ENCODE measurements at places on chromosomes 5 and 9.
A peak's percentile ranks its signal among the peaks of the same experiment; 100 is the strongest.

GRCh38 chr5:1447671-1448361 lies 2.6 kb upstream of the SLC6A3 start:
- no peak for DNase-seq

DNA sequence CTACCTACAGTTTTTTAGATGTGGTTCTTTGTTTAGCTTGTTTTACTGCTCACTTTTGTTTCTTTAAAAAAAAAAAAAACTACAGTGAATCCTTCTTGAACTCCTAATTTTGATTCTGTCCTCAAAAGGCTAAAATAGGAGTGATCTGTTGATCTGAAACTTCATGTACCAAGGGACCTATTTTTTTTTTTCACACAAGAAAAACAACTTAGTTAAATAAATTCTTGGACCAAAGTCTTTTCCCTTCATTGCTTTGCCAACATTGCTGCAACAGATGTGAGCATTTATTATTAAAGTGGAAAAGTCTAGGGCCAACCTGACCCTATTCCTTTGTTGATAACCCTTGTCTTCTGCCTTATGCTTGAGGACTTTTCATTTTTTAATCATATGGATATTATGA lies 236.8 kb downstream of the ARHGEF28 start:
- no peak for DNase-seq

DNA sequence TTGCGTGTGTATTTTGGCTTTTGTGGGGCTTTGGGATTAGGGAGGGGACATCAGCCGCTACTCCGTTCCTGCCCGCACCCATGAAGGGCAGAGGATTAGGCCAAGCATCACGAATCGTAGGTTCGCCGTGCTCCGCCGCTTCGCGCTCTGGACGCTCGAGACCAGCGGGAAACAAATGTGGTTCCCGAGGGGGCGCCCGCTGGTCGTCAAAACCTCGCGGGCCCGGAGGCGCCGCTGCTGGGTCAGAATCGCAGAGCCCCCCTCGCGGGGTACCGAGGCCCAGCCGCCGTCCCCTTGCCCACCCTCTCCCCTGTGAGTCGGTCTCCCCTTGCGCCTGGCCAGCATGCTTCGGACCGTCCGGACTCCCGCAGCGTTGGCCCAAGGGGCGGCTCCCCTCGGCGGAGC lies 2.3 kb upstream of the PAX5 start:
- no peak for DNase-seq

DNA sequence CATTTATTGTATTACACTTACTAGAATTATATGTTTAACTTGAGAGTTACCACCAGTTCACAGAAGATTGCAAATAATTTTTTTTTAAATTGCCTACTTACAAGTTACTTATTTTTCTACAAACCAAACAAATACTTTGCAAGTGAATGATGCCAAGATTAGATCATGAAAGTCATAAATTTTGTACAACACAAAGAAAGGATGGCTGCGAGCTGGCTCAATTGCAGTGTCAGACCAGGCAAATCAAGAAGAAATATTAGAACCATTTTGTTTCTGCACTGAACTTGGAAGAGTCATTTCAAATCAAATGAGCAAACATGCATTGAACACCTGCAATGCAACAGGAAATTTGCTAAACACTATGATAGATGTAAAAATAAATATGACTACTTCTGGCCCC lies 97.3 kb downstream of the PLCXD3 start:
- DNase-seq = no peak

GRCh38 chr9:111759762-111760639 lies 34.7 kb downstream of the SHOC1 start:
- DNase-seq = peak; percentile 54

- DNase-seq = no peak
Observed at GRCh38 chr9:121901616-121902015, 191.5 kb downstream of the TTLL11 start.

GRCh38 chr5:3858524-3858923 lies 262.9 kb downstream of the IRX1 start:
- DNase-seq = no peak

DNA sequence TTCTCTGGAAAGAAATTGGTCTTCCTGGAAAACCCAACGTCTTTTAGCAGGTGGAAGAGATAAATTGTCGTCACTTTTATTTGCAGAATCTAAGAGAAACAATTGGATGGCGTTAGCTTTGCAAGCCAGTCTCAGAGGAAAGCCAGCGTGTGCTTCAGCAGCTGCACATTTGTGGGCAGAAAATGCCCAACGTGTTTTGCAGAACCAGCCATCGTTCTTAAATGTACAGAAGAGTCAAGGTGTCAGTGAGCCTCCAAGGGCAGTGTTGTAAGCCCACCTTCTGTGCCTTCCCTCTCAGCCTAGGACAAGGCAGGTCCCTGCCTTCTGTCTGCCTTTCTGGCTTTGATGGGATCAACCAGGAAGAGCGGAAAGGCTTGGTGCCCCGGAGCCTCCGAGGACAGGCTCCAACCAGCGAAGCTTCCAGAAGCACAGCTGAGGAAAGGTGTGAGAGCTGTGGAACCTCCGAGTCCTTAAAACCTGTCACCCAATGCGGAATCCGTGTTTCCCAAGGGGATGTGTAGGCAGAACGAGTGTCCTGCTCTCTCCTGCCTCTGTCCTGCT lies 116.0 kb upstream of the IRX2 start:
- no peak for DNase-seq

DNA sequence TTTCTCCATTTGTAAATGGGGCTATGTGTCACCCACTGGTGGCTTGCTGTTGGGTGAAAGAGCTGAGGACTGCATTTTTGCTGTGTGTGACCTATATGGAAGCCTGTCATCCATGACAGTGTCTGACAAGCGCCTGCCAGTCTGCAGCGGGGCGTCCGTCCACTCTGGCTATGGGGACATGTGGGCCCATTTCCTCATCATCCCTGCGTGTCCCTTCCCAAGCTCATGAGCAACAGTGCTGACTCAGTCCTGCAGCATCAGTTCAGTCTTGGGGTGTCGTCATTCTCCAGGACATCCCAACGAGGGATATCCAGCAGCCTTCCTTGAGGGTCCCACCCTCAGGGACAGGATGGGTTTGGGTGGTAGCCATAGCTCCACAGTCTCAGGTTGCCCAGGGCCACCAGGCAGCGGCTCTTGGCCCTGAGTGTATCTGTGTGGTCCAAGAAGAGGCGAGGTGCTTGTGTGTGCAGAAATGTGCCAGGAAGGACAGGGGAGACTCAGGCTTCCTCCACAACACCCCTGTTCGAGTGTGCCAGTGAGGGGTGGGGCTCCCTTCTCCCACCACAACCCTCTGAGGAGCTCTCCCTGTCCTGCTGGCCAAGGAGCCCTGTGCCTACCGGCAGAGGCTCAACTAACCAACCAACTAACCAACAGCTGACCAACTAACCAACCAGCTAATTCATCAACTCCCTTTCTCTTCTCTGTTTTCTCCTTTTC lies 2.1 kb downstream of the FGD3 start:
- DNase-seq = no peak

- no peak for DNase-seq
Observed at GRCh38 chr9:110308633-110309038, 29.0 kb downstream of the TXNDC8 start.

GRCh38 chr9:106964822-106965525 lies 102.0 kb downstream of the ZNF462 start:
- DNase-seq = no peak

DNA sequence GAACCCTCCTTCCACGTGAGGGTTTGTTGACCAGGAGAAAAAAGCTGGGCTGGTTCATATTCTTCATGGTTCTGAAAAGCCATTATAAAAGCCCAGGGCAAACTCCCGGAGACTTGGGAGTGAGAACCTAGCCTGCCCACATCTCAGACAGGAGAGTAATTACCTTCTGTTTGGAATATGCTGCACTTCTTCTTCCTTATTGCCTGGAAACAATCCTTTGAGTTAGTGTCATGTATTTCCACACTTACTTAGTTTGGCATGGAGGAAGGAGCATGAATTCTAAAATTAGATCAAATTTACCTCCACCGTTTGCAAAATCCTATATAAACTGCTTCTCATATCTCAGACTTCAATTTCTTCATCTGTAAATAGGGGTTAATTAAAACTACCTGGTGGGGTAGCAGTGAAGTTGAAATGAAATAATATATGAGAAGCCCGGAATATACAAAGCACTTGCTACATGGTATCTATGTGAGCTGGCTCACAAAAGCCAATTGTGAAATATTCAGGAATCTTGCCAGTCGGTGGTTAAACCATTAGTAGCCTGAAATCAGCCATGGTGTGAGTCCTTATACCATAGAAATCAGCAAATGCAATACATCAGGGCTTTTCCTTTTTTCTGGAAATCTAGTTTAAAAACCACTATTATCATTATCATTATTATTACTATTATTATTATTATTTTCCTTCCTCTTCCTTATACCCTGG lies 140.0 kb upstream of the RAD23B start:
- no peak for DNase-seq

- DNase-seq = no peak
Observed at GRCh38 chr9:16964228-16964627, 93.8 kb upstream of the BNC2 start.

- DNase-seq = no peak
Observed at GRCh38 chr9:72537671-72538070, 16.3 kb downstream of the TMC1 start.

DNA sequence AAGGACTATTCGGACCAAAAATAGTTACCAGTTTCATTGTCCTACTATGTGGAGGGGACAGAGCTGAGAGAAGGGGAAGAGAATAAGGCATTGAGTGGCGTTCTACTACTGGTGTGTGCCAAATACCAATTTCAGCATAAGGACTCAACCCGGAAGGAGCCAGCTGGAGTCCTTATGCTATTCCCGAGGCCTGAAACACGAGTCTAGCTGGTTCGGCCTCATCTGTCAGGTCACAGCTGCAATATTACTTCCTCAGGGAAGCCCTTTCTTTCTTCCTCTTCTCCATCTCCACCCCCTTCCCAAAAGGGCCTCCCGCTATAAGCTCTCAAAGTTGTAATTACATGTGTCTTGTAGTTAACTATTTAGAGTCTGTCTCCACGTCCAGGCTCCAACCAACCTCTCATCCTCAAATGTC lies 20.5 kb upstream of the FER start:
- no peak for DNase-seq

GRCh38 chr9:109473329-109473728 lies 24.8 kb downstream of the PTPN3 start:
- DNase-seq = no peak

- no peak for DNase-seq
Observed at GRCh38 chr5:120228262-120229031, 235.7 kb upstream of the PRR16 start.

GRCh38 chr5:38835887-38836286 lies 9.9 kb upstream of the OSMR start:
- DNase-seq = no peak

DNA sequence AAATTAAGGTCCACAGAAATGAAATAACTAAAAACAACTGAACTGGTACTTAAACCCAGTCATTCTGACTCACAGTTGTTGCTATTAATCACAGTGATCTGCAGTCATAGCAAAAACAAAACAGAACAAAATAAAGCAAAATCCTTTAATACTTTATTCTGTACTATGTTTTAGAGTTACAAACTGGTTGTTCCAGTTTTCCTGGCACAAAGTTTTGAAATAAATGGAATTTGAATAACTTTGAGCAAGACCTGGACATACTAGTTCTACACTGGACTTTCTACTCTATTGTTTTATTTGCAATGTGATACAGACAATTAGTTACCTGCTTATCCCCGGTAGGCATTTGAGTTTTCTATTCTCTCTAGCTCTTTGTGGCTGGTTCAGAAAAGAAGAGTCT lies 147.9 kb downstream of the DMRT2 start:
- no peak for DNase-seq

Data from midbrain (tissue), 1 donor.